NT2/D1 (cell line): ENCODE measurements at places on chromosomes 5 and 9.

- no peak for DNase-seq
Observed at GRCh38 chr5:72171667-72172066, 64.4 kb downstream of the MAP1B start.

- no peak for DNase-seq
Observed at GRCh38 chr5:11482011-11482410, 422.2 kb downstream of the CTNND2 start.

GRCh38 chr9:133374612-133375115 is 1.2 kb downstream of the SURF4 start:
- no peak for DNase-seq

DNA sequence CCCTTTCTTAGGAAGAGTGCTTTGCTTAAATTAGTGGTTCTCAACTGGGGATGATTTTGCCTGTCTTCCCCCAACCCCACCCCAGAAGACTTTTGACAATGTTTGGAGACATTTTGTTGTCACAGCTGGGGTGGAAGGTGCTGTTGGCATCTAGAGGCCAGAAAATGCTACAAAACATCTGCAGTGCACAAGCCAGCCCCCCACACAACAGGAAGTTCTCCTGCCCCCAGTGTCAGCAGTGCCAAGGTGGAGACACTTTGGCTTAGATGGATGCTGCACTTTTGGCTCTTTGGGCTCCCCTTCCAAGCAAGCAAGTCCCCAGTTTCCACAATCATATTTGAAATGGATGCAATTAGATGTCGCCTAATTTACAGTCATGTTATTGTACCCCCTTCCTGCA is 2.7 kb downstream of the HEMGN start:
- DNase-seq, result no peak

DNA sequence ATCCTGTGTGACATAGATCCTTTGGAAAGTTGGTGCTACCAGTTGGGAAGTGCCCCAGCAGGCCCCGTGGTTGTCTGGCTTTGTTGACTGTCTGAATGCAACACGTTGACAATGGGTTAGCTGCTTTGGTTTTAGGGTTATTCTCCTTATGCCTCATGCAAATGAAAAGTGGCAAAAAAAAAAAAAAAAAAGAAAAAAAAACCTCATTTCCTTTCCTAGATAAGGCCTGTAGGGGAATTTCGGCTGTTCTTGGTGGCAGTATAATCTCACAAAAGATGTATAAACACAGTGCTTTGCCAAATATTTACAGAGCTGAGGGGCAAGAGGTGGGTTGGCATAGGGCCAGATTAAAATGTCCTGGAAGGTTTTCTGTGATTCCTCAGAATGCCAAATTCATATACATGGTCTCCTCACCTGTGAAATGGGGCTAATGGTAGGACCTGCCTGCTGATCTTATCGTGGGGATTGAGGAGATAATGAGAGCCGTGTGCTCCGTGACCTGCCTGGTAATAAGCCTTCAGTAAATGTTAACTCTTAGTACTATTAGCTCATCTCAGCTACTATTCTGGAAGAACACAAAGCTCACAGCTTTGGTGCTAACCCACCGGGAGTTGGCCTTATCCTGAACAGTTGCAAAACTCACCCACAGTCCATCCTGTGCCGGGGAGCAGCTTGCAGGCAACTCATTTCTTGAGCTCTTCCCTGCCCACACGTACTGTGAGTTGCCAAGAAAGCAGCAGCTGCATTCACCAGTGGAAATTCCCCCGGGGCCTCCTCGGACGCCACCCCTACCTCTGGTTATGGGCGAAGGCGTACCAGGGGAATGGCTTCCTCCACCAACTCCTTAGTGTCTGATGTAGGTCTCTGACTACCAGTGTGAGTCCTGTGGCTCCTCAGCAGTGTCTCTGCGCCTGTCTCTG is 220.3 kb downstream of the NR3C1 start:
- no peak for DNase-seq

GRCh38 chr5:44329716-44330115 is 59.5 kb downstream of the FGF10 start:
- DNase-seq, result no peak
